ENCODE measurements at places on chromosomes 1 and 21. TPM values are rescaled to one million over a fixed set of nuclear protein-coding genes. Genes with fewer than 3 reads are reported as not detected.

The LORICRIN gene
- not detected for total RNA-seq

GRCh38 chr1:81073580-81073979 is 727.2 kb upstream of the ADGRL2 start:
- DNase-seq: no peak

GRCh38 chr1:201019321-201019977 is 4.1 kb downstream of the KIF21B start:
- peak; percentile 96 for DNase-seq

The CD53 gene
- total RNA-seq: 244 TPM

Data from activated CD4-positive, alpha-beta T cell treated with anti-CD3 and anti-CD28 coated beads for 36 hours (primary cell).